Prostate gland (tissue), 2 donors: ENCODE measurements at places on chromosomes 1 and 21. TPM values are rescaled to one million over a fixed set of nuclear protein-coding genes. Genes with fewer than 3 reads are reported as not detected.

GRCh38 chr1:42929434-42930177 is 29.1 kb downstream of the SLC2A1 start:
- no peak for DNase-seq
- no peaks in the 10 kb centered on the region for H3K27me3 ChIP-seq
- H3K4me3 ChIP-seq, result no peak overlapping the region
- H3K4me1 ChIP-seq, result peaks cover 16% of the 10 kb centered on the region
- H3K36me3 ChIP-seq, result peaks cover 32% of the 10 kb centered on the region
- no peak overlapping the region for H3K27ac ChIP-seq

The LRRC3 gene
- total RNA-seq, result 7.1 TPM

GRCh38 chr1:213008564-213008963 is 7.1 kb downstream of the ANGEL2 start:
- no peak overlapping the region for H3K27ac ChIP-seq
- DNase-seq, result no peak
- H3K4me1 ChIP-seq, result no peaks in the 10 kb centered on the region

- H3K4me1 ChIP-seq, result no peaks in the 10 kb centered on the region
- no peaks in the 10 kb centered on the region for H3K27me3 ChIP-seq
- no peaks in the 10 kb centered on the region for H3K36me3 ChIP-seq
Observed at GRCh38 chr21:42080788-42081083, 9.6 kb downstream of the UMODL1 start.

DNA sequence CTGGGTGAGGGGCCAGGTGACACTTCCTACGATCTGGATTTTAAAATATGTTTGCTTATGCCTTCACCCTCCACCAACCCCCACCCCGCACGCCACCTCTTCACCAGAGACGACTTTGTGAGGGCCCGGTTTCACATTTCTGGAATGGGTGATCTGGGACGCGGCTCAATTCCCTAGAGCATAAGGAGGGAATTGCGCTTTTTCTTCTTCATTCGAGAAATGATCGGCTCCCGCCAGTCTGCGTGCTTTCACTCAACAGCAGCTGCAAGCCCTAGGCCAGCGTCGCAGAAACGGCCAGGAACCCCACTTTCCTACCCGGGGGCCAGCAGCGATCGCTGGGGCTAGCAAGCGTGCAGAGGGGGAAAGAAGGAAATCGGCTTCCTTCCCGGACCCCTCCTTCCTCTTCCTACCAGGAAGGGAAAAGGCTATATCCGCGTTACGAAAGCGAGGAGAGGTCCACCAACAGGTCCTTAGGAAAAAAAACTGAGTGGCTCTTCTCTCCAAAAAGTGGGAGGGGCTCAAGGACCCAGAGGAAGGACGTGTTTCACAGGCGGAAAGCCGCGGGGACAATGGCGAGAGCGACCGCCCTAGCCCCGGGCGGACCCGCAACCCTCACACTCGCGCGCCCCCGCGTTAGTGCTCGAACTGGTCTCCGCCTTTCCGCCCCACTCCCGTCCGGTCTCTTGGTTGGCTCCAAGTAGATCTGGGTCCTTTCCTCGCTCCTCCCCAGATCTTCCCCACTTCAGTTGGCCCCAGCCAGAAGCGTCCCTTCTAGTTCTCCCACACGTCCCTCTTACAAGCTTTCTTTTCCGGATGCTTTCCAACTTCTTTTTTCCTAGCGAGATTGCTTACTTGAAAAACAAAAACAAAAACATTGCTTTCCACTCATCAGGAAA is 1.1 kb upstream of the ADAMTS1 start:
- H3K36me3 ChIP-seq, result no peaks in the 10 kb centered on the region
- H3K27me3 ChIP-seq, result no peaks in the 10 kb centered on the region
- no peaks in the 10 kb centered on the region for H3K4me1 ChIP-seq
- peak overlapping the region; percentile 53 for H3K4me3 ChIP-seq
- peak overlapping the region; percentile 83 for H3K27ac ChIP-seq
